ENCODE measurements at places on chromosomes 6 and 20. TPM values are rescaled to one million over a fixed set of nuclear protein-coding genes. Genes with fewer than 3 reads are reported as not detected.

DNA sequence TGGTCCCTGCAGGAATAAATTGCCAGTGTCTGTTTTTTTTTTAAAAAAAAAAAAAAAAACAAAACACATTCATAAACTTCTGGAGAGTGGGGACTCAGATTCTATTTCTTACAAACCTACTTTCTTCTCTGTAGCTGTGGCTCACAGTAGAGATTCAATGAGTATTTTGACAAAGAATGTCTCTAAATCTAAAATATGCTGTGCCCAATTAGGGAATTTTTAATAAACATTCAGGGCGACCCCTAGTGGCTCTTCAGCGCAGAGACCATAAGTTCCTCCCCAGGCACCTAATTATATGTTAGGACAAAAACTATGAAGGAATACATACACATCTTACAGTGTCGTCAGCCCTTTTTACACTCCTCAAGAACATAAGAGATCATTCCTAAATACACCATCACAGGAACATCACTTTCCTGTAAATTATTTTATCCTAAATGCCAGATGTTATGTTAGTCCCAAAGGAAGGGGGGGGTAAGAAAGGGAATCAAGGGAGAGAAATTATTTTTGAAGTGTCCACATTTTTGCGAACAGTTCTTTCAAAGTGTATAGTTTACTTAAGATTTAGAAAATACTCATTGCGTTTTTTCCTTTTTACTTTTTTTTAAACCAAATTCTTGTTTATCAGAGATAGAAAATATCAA, 21.8 kb upstream of the NAA20 start:
- no peak for DNase-seq
- peaks cover 2% of the 10 kb centered on the region for H3K4me1 ChIP-seq
- H3K4me3 ChIP-seq, result no peak overlapping the region
- H3K27me3 ChIP-seq, result no peaks in the 10 kb centered on the region
- H3K36me3 ChIP-seq, result no peaks in the 10 kb centered on the region

- H3K4me1 ChIP-seq, result no peaks in the 10 kb centered on the region
- H3K4me3 ChIP-seq, result peak within 1 kb of the TSS; percentile 83
- no peak within 1 kb of the TSS for H3K27ac ChIP-seq
- peak; percentile 94 for DNase-seq
- peaks cover 28% of the 10 kb centered on the region for H3K27me3 ChIP-seq
- H3K36me3 ChIP-seq, result no peaks in the 10 kb centered on the region
Measured at GRCh38 chr6:42960243-42961019, at the start of gene GNMT. GNMT (plus strand) TSS chr6:42960754; CDS start chr6:42960768, 14 bp downstream.

- DNase-seq, result peak; percentile 38
- peaks cover 47% of the 10 kb centered on the region for H3K36me3 ChIP-seq
- H3K27ac ChIP-seq, result peak overlapping the region; percentile 60
- no peaks in the 10 kb centered on the region for H3K4me1 ChIP-seq
Measured at GRCh38 chr20:57661746-57662455, 41.7 kb upstream of the ZBP1 start.

GRCh38 chr20:438571-439469, 23.5 kb downstream of the TBC1D20 start:
- DNase-seq, result no peak
- no peaks in the 10 kb centered on the region for H3K27me3 ChIP-seq
- no peak overlapping the region for H3K27ac ChIP-seq
- H3K36me3 ChIP-seq, result peaks cover 78% of the 10 kb centered on the region

GRCh38 chr20:48270885-48271284, 485.6 kb upstream of the SULF2 start:
- DNase-seq, result peak; percentile 13
- H3K36me3 ChIP-seq, result no peaks in the 10 kb centered on the region
- H3K27ac ChIP-seq, result no peak overlapping the region
- H3K4me1 ChIP-seq, result peaks cover 11% of the 10 kb centered on the region

- no peak overlapping the region for H3K27ac ChIP-seq
- H3K36me3 ChIP-seq, result no peaks in the 10 kb centered on the region
- DNase-seq, result no peak
Measured at GRCh38 chr6:44730771-44731391, 343.4 kb downstream of the CDC5L start.

- no peaks in the 10 kb centered on the region for H3K27me3 ChIP-seq
- H3K4me1 ChIP-seq, result no peaks in the 10 kb centered on the region
- H3K27ac ChIP-seq, result no peak overlapping the region
- no peaks in the 10 kb centered on the region for H3K36me3 ChIP-seq
- H3K4me3 ChIP-seq, result no peak overlapping the region
Measured at GRCh38 chr20:57866250-57867106, 156.7 kb upstream of the PMEPA1 start.

GRCh38 chr6:52420668-52421358, 671 bp downstream of the EFHC1 start:
- peak overlapping the region; percentile 84 for H3K27ac ChIP-seq
- DNase-seq, result peak; percentile 81
- no peaks in the 10 kb centered on the region for H3K27me3 ChIP-seq
- H3K36me3 ChIP-seq, result peaks cover 5% of the 10 kb centered on the region
- H3K4me1 ChIP-seq, result peaks cover 3% of the 10 kb centered on the region

GRCh38 chr6:44003345-44004061, 123.7 kb downstream of the MRPL14 start:
- DNase-seq, result peak; percentile 77
- H3K27ac ChIP-seq, result no peak overlapping the region
- H3K4me3 ChIP-seq, result peak overlapping the region; percentile 75
- H3K36me3 ChIP-seq, result peaks cover 4% of the 10 kb centered on the region
- no peaks in the 10 kb centered on the region for H3K27me3 ChIP-seq

- H3K27ac ChIP-seq, result peak overlapping the region; percentile 97
- no peaks in the 10 kb centered on the region for H3K36me3 ChIP-seq
Measured at GRCh38 chr6:2988094-2988425, 11.6 kb upstream of the NQO2 start.

- no peak for DNase-seq
- H3K4me3 ChIP-seq, result no peak overlapping the region
- H3K4me1 ChIP-seq, result peaks cover 3% of the 10 kb centered on the region
- no peak overlapping the region for H3K27ac ChIP-seq
Measured at GRCh38 chr6:154650351-154650750, 82.9 kb upstream of the SCAF8 start.

DNA sequence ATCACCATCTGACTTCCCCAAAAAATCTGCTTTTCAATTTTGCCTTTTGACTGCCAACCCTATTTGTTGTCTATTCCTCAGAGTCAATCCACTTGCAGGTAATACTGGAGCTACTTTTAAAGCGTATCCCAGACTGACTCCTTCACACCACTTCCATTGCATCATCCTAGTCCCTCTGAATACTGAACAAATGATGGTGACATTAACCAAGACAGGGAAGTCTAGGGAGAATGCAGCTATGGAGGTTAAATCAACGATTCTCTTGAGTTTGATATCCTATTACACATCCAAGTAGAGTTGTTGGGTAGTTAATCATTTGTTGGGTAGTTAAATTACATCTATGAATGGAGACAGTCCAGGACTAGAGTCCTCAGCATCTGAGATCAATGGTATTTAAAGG, 2.0 kb downstream of the OGFRL1 start:
- H3K27me3 ChIP-seq, result no peaks in the 10 kb centered on the region
- H3K4me3 ChIP-seq, result no peak overlapping the region
- DNase-seq, result no peak
- H3K36me3 ChIP-seq, result peaks cover 3% of the 10 kb centered on the region

- no peak overlapping the region for H3K27ac ChIP-seq
- no peak overlapping the region for H3K4me3 ChIP-seq
- no peak for DNase-seq
- no peaks in the 10 kb centered on the region for H3K36me3 ChIP-seq
- H3K4me1 ChIP-seq, result no peaks in the 10 kb centered on the region
Measured at GRCh38 chr6:10453596-10453995, 38.7 kb upstream of the TFAP2A start.

DNA sequence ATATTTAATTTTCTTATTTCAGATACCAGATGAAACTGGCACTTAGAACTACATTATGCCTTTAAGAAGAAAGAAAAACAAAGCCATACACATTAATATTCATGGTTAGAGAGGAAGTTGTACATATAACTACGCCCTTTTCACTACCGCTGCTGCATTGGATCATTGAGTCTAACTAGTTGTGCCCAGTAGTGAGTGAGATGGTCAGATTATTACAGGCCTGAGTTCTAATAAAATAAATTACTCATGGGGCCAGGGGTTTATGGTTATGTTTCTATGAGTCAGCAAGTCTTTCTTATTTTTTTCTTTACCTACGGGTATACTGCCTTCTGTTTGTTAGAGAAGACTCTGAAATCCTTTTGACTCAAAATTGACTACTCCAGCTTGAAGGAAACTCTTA, 11.5 kb downstream of the RIOK1 start:
- no peak overlapping the region for H3K4me3 ChIP-seq
- H3K27ac ChIP-seq, result no peak overlapping the region
- no peaks in the 10 kb centered on the region for H3K27me3 ChIP-seq
- peaks cover 85% of the 10 kb centered on the region for H3K36me3 ChIP-seq

- H3K27ac ChIP-seq, result no peak overlapping the region
- DNase-seq, result no peak
- no peaks in the 10 kb centered on the region for H3K4me1 ChIP-seq
- H3K27me3 ChIP-seq, result no peaks in the 10 kb centered on the region
- H3K4me3 ChIP-seq, result no peak overlapping the region
Measured at GRCh38 chr20:7933346-7933745, 6.9 kb downstream of the HAO1 start.

DNA sequence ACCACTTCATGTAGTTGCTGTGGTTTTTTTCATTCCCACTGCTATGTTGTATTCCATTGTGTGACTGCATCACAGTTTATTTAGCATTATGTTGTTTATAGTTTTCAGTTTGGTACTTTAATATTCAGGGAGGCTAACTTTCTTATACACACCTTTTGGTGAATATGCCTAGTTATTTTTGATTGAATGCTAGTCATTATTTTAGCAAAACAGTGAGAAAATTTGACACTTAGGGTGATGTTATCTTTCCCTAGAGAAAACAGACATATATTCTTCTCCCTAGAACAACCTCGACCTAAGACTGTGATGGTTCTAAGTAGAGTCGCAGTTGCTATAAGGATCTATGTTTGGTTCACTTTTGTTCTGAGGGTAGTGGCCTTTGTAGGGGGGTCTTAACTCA, 120.8 kb upstream of the B3GAT2 start:
- no peak overlapping the region for H3K27ac ChIP-seq
- DNase-seq, result no peak
- H3K4me3 ChIP-seq, result no peak overlapping the region
- H3K36me3 ChIP-seq, result no peaks in the 10 kb centered on the region
- no peaks in the 10 kb centered on the region for H3K4me1 ChIP-seq
- H3K27me3 ChIP-seq, result peaks cover 67% of the 10 kb centered on the region

- no peaks in the 10 kb centered on the region for H3K27me3 ChIP-seq
- no peaks in the 10 kb centered on the region for H3K36me3 ChIP-seq
- no peaks in the 10 kb centered on the region for H3K4me1 ChIP-seq
- no peak overlapping the region for H3K27ac ChIP-seq
Measured at GRCh38 chr20:8547035-8547650, 415.1 kb downstream of the PLCB1 start.

DNA sequence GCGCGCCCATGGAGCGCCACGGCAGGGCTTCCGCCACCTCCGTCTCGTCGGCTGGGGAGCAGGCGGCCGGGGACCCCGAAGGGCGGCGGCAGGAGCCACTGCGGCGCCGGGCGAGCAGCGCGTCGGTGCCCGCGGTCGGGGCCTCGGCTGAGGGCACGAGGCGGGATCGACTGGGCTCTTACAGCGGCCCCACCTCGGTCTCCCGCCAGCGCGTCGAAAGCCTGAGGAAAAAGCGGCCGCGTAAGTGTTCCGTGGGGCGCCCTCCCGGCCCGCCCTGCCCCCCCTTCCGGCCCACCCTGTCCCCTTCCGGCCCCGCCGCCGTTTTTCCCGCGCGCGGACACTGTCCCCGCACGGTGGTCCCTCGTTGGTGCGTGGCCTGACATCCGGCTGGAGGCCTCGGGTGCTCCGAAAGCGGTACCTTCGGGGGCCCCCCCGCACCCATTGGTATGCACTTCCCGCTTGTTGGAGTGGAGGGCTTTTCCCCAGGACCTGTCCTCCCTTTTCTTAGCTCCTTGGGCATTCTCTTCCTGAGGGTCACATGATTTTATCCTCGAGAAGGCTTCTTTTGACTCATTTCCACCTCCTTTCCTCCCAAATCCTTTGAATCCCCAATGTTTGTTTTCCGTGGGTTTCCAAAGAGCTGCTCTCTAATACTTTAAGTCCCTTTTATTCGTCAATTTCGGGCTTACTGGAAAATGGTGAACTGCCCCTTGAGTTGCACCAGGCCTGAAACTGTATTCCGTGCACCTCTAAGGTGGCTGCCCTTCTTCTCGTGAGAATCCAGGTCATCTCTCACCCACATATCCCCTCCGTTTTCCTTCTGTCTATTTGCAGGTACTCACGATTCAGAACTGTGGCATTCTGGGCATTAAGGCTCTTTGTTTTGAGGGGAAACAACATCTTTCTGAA, 556 bp downstream of the PANK2 start:
- H3K4me1 ChIP-seq, result peaks cover 3% of the 10 kb centered on the region
- peak overlapping the region; percentile 98 for H3K27ac ChIP-seq
- H3K4me3 ChIP-seq, result peak overlapping the region; percentile 94
- peaks cover 31% of the 10 kb centered on the region for H3K36me3 ChIP-seq
- no peaks in the 10 kb centered on the region for H3K27me3 ChIP-seq

DNA sequence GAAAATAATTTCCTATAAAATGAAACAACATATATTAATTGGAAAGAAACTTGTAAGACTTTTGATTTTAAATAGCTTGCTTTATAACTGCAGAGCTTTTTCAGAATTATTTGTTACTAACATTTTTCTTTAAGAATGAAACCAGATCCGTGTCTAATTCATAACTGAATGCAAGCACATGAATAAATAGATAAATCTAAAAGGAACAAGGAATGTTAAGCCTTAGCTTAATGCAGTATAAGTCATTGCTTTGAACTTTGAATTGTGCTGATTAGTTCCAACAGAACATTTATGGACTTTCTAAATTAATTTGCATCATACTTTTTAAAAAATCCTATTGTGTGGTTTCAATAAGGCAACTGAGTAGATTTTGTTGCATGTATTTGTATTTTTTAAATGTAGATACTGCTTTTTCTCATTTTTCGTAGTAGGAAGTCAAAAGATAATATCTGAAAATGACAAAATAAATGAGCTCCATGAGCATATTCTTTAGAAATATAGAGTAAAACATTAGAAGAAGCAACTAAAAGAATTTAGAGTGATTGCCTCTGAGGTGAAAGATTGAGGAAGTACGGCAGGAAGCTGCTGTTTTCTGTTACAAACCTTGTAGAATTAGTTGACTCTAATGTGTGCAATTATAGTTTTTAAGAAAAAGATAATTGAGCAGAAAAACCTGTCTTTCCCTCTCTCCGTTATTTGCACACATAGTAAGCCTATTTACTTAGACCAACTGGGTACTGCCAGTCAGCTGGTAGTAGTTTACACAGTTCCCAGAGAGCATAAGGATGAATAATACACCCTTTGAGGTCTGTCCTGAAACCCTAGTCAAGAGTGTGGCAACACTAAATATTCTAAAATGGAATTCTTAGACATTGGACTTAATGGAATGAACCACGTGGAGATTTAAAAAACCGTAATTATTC, 32.6 kb upstream of the SLC35D3 start:
- H3K4me1 ChIP-seq, result peaks cover 11% of the 10 kb centered on the region
- H3K4me3 ChIP-seq, result no peak overlapping the region
- H3K27me3 ChIP-seq, result no peaks in the 10 kb centered on the region
- H3K36me3 ChIP-seq, result no peaks in the 10 kb centered on the region
- peak overlapping the region; percentile 9 for H3K27ac ChIP-seq

Gene TULP1
- total RNA-seq, result 0.56 TPM

Gene SLC22A2
- total RNA-seq, result 0.64 TPM

Gene LPA
- total RNA-seq, result 3.6 TPM

Gene CSTF1
- 50.1 TPM for total RNA-seq

Gene METTL24
- 0.52 TPM for total RNA-seq

Gene ABHD12
- total RNA-seq, result 51.4 TPM

Gene HNF4A
- 47.2 TPM for total RNA-seq

Gene SALL4
- 409 TPM for total RNA-seq

Data from endodermal cell (in vitro differentiated cells).